ENCODE measurements at places on chromosomes 11 and 22. TPM values are rescaled to one million over a fixed set of nuclear protein-coding genes. Genes with fewer than 3 reads are reported as not detected.

Gene OR52H1
- not detected for total RNA-seq

DNA sequence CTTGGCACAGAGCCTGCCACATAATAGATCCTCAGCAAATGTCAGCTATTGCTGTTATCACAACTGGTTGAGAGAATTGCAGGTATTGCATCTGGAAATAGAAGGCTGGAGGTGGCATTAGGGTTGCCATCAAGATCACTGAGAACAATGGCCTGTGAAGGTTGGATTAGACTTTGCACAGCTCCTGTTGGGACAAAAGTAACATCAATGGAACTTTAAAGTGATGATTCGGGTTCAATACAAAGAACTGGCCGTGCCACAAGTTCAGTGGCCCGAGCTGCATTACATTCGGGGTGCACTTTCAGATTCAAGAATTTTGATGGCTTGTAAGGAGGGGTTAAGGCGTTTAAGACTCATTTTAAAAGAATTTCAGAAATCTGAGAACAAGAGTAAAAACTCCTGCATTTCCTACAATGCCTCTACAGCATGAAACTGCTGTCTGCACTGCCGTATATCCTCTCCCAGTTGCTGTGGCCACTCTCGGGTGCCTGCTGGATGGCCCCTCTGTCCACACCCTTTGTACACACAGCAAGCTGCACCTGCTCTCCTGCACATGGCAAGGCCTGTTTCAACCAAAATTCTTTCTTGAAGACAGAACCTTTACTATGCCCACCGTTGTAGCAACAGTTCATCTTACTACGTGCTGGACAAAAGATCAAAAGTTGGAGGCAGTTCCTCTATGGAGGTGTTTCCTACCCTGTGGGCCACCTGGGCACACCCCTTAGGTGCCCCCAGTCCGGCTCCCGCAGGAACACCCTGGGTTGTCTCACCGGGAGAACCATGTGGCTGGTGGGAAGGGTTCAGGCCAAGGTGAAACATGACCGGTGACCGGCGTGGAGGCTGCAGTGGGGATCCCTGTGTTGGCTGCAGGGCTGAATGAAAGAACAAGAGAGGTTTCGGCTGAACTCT is 17.5 kb upstream of the SHANK2 start:
- H3K4me1 ChIP-seq, result no peaks in the 10 kb centered on the region
- no peak overlapping the region for H3K27ac ChIP-seq
- peaks cover 17% of the 10 kb centered on the region for H3K27me3 ChIP-seq
- DNase-seq, result no peak
- no peak overlapping the region for H3K4me3 ChIP-seq

GRCh38 chr11:97751405-97751804 is 1269.3 kb upstream of the CNTN5 start:
- H3K36me3 ChIP-seq, result no peaks in the 10 kb centered on the region
- no peak overlapping the region for H3K4me3 ChIP-seq
- H3K27ac ChIP-seq, result no peak overlapping the region
- H3K4me1 ChIP-seq, result no peaks in the 10 kb centered on the region

DNA sequence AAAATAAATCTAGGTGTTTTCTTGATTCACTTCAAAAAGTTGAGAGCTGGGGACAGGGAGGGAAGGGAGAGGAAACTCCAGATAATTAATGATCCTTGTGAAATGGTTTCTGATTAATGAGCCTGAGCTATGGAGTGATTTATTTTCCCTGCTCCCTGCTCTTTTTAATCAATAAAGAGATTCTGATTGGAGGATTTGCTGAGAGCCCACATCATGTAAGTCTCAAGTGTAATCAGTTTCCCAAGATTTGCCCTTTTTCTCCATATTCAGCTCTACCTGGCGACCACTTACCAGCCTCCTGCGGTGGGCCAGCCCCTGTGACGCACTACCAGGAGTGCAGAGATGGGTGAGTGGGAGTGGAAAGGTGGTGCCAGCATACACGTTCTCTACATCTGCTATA is 114.0 kb downstream of the NAV2 start:
- H3K4me3 ChIP-seq, result no peak overlapping the region
- H3K36me3 ChIP-seq, result no peaks in the 10 kb centered on the region
- H3K4me1 ChIP-seq, result no peaks in the 10 kb centered on the region
- DNase-seq, result no peak
- no peak overlapping the region for H3K27ac ChIP-seq

- no peaks in the 10 kb centered on the region for H3K27me3 ChIP-seq
- H3K27ac ChIP-seq, result no peak overlapping the region
- H3K4me3 ChIP-seq, result no peak overlapping the region
- DNase-seq, result no peak
- no peaks in the 10 kb centered on the region for H3K36me3 ChIP-seq
- H3K4me1 ChIP-seq, result no peaks in the 10 kb centered on the region
Measured at GRCh38 chr22:47515384-47516125, 753.1 kb downstream of the TBC1D22A start.

Gene LRRC74B
- total RNA-seq, result 0.30 TPM

Gene GLYAT
- 0.54 TPM for total RNA-seq

DNA sequence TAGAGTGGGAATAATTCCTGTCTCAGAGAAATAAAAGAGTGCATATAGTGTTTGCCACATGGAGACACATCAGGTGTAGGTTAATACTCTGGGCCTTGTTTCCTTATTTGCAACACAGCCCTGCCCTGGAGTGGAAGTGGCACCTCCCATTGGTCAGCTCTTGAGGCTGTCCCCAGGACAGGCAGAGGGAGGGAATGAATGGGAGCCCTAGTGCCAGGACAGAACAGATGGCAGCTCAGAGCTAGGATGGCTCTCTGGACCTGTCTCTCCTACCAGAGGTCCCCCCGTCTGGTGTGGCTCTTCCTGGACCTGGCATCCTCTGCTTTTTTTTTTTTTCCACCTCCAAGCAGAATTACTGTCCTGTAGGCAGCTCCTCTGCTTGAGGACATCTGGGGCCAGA is 35.6 kb downstream of the LIMK2 start:
- H3K4me3 ChIP-seq, result peak overlapping the region; percentile 74
- DNase-seq, result no peak
- peaks cover 46% of the 10 kb centered on the region for H3K4me1 ChIP-seq
- H3K36me3 ChIP-seq, result no peaks in the 10 kb centered on the region
- no peaks in the 10 kb centered on the region for H3K27me3 ChIP-seq

Data from psoas muscle (tissue), 8 donors.